COR-L47 (cell line): ENCODE measurements at places on chromosomes 4 and X.

- DNase-seq = peak; percentile 21
These were observed 138.6 kb upstream of the APOOL start for GRCh38 chrX:84865113-84865512.

- no peak for DNase-seq
These were observed 18.0 kb downstream of the RUFY3 start for GRCh38 chr4:70739496-70740337.

DNA sequence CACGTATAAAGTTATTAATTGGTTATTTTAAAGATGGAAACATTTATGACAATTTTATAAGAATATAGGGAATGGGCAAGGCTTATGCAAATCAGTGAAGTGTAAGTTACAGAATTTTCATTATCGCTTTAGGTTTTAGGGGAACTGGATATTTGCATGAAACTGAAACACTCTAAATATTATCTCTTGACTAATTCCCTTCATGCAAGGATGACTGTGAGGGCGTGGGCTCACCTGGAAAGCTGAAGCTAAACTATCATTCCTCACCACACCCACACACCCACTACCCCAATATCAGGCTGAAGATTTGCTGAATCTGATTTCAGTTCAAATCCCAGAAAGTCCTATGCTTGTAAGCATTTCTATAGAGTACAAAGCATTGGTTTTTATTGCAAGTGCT is 81.7 kb upstream of the ARHGAP24 start:
- no peak for DNase-seq

DNA sequence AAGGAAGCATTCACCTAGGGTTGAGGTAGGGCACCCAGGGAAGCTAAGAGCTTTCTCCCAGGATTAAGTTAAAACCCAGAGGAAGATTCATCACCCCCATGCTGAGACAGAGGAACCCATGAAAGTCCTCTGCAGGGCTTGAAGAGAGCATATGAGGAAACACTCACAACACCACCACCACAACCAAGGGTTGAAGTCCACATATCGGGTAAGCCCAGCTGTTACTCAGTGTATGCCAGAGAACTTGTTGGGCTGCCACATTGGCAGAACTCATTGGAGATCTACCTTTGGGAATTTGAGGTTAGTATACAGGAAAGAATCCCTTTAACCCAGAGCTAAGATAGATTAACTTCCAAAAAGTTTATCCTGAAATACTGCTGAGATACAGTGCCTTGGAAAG is 75.1 kb downstream of the INTS6L start:
- no peak for DNase-seq

DNA sequence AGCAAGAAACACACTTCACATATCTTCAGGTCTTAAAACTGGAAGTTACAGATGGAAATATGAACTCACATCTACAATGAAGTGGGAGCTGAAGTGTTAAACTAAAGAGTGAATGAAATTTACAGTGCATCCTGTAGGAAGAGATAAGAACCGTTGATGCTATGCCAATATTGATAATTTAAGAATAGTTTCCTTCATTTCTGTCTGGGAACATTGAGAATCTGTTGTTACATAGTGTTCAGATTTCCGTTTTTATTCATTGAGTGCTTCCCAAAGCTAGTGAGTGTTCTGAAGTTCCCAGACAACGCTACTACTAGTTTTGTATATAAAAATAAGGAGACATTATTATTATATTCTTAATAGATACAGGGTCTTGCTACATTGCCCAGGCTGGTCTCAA is 52.3 kb downstream of the UBE2K start:
- DNase-seq = no peak

GRCh38 chr4:26434030-26434639 is 56.1 kb downstream of the CCKAR start:
- no peak for DNase-seq

DNA sequence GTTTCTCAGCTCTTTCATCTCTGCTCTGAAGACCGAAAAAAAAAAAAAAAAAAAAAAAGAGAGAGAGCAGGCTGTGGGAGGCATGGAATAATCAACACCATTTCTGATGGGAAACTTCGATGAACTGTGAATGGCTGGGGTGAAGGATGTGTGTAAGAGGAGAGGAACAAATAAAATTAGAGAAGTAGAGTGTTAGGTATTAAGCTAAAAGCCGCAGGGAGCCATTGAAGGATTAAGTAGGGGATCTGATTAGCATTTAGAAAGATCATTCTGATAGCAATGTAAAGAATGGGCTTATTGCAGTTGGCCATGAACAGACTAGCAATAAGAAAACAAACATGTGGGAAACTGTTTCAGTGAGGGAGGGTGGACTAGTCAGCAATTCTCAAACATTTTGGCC is 33.6 kb upstream of the JADE1 start:
- DNase-seq = no peak

GRCh38 chrX:439241-439640 is 52.5 kb upstream of the PPP2R3B start:
- DNase-seq = no peak

- DNase-seq = no peak
These were observed 43.5 kb downstream of the MID1 start for GRCh38 chrX:10576777-10577447.

- DNase-seq = no peak
These were observed 40.1 kb downstream of the FAM241A start for GRCh38 chr4:112185334-112185733.

- DNase-seq = no peak
These were observed 138.0 kb downstream of the PDGFRA start for GRCh38 chr4:54367059-54367458.

- no peak for DNase-seq
These were observed 64.5 kb downstream of the CENPC start for GRCh38 chr4:67480810-67481209.

DNA sequence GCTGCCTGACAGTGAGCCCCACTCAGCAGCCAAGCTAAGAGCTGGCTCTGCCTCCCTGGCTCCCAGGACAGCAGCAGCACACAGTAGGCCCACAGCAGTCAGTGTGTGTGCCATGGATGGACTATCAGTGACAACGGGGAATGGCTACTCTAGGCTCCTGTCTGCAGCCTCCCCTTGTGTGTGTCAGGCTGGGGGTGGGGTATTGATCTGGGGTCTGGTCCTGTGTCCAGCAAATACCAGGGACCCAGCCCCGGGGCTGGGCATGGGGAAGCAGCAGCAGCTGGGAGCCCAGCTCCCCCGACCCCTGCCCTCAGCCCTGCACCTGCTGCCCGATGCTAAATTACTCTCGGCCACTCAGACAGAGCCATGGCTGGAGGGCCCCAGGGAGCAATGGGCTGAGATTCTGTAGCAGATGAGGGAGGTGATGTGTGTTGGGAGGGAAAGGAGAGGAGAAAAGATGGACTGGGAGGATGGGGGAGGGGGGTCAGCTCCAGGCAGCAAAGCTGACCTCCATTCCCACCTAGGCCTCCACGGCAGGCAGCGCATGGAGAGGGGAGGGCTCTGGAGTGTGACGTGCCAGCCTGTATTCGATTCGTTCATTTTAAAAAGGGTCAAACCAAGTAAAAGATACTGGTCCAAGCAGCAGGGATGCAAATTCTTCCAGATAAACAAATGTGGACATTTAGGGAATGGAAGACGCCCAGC is 61.3 kb upstream of the CRMP1 start:
- no peak for DNase-seq

DNA sequence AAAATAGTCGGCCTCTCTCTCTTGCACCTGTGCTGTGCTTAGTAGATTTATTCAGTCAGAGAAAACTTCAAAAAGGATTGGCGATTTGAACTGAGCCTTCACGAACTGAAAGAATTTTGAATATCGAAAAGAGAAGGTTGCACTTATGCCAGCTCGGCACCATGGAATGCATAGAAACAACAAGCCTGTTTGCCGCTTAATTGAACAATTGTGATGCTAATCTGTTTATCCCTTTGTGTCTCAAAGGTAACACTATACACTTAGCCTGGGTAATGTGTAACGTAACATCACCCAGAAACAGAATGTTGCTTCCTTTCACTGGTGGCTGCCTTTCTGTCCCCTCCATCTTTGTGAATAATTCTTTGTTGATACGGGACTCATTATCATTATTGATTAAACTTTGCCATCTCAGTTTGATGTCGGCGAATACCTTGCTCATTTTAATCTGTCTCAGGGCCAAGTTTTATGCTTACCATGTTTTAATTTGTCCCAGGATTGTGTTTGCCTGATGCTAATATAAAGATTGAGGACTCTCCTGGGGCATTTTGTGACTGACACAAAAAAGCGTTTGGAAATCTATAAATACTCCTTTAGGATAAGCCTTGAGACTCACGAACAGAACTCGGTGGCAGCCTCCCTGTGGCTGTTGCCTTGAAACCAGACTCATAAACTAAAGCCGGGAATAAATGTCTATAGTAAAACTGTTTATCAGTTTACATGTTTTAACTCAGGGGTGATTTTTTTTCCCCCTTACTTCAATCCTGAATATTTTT is 400.5 kb downstream of the RAPGEF2 start:
- DNase-seq = no peak

- no peak for DNase-seq
These were observed 153.5 kb downstream of the CAMK2D start for GRCh38 chr4:113607998-113608397.

DNA sequence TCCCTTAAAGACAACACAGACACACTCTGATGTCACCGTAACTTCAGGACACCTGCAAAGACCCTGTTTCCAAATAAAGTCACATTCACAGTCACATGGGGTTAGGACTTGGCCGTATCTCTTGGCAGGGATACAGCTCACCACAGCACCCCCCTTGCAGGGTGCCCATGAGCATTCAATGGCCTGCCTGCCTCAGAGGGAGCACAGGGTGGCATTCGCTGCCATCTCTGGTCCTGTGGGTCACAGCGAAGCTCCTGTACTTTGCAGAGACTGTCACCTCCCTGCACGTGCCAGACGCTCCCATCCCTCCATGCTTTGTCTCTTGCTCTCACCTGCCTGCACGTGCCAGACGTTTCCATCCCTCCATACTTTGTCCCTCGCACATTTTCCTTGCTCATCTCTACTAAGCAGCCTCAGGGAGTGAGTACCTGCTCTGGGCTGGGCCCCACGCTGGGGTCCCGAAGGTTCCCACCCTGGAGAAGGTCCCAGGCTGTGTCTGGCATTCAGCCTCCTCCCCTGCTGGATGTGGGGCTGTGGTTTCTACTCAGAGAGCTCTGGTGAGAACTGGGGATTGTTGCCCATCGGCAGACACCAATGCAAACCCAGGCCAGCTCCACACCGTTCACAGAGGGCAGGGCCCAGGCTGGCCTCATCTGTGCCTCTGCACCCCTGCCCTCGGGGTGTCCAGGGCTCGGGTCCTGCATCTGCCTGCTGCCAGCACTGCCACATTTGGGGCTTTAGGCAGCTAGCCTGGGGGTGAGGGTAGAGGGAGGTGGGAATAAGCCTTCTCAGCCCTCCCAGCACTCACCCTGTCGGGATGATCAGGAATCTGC is 15.8 kb downstream of the HTRA3 start:
- no peak for DNase-seq

DNA sequence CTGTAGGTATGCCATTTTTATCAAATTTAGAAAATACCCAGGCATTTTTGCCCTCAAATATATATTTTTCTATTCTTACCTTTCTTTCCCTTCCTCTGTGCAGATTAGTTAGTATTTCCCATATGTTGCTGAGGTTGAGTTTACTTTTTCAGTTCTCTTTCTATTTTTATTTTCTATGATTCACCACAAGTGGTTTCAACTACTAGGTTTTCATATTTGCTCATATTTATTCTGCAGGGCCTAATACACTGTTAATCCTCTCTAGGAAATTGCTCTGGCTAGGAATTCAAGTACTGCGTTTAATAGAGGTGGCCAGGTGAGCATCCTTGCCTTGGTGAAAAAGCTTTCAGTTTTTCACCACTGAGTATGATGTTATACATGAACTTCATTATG is 1535.3 kb upstream of the PCDH10 start:
- no peak for DNase-seq
